ENCODE measurements at places on chromosomes 1 and 21.

- no peak for DNase-seq
Observed at GRCh38 chr1:177310326-177310725, 139.6 kb downstream of the BRINP2 start.

DNA sequence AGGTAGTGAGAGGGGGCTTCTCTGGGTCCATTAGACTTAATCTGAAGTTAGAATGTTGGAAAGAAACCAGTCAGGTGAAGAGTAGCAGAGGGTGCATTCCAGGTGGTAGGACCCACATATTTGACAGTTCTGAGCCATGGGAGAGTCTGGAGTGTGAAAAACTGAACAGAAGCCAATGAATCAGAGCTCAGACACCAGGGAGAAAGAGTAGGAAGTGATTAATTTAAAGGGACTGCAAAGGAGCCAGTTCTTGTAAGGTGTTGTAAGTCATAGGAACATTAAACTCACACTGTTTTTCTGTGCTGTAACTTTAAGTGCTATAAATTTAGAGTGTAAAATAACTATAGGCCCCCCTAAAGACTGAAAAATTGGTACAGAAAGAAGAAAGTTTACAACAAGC, 5.9 kb upstream of the DHX9 start:
- no peak for DNase-seq

- no peak for DNase-seq
Observed at GRCh38 chr1:87117761-87118368, 203.4 kb downstream of the HS2ST1 start.

DNA sequence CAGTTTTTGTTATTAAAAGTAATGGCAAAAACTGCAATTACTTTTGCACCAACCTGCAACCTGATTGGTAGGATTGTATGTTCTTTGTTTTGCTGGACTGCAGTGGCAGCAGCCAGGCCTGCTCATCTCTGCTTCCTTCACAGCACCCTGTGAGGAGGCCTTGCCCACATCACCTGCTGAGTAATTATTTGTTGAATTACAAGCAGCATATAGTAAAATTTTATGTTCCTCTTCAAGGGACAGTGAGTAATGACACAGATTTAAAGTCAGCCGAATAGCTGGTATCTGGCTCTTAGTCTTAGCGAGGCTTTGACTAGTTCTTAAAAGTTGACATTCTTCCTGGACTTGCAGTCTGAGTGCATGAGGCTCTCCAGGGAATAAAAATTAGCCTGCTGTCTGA, 435.1 kb downstream of the PRDM2 start:
- DNase-seq, result no peak

DNA sequence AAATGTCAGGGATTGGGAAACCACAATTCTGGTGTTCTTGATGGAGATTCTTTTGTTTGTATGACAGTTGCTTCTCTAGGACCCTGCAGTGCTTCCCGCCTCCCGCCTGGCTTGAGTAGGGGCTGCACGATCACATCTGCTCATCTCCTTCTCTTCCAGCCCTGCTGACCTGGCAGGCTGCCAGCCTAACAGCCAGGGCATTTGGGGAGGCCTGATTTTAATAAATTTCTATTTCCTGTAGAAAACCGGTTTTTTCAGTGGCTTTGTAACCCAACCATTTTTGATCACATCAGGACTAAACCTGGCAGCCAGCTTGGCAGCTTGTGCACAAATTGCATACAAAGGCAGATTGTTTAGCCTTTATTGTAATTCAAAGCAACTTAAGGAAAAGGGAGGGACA, 78.9 kb downstream of the UBE2U start:
- no peak for DNase-seq

GRCh38 chr1:54421101-54421504, 14.9 kb upstream of the SSBP3 start:
- no peak for DNase-seq

DNA sequence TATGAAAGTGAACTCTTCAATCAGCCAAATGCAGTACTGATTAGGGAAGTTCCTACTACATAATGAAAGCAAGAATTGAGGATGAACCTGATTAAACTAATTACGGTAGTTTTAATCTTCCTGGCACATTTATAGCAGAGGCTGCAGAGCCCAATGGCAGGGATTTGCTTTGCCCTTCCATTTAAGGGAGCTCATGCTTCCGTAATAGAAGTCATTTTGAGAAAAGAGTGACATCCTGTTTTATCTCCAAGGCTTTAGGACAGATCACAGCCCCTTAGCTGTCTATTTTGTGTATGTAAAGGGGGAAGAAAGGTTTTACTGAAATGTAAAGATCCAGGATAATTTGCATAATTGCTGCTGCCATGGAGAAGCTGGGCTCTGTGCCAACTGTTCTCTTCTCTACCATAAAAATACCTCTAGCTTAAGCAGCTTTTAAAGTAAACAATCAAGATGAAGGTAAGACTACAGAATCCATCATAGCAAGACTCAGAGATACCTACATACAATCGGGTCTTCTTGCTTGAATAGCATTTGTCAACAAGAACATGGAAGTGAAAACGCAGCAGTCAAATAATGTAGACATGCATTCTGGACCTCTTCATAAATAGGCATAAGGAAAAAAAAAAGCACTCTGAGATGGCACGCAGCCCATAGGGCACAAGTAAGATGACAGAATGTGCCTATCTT, 62.5 kb downstream of the ASH1L start:
- no peak for DNase-seq

DNA sequence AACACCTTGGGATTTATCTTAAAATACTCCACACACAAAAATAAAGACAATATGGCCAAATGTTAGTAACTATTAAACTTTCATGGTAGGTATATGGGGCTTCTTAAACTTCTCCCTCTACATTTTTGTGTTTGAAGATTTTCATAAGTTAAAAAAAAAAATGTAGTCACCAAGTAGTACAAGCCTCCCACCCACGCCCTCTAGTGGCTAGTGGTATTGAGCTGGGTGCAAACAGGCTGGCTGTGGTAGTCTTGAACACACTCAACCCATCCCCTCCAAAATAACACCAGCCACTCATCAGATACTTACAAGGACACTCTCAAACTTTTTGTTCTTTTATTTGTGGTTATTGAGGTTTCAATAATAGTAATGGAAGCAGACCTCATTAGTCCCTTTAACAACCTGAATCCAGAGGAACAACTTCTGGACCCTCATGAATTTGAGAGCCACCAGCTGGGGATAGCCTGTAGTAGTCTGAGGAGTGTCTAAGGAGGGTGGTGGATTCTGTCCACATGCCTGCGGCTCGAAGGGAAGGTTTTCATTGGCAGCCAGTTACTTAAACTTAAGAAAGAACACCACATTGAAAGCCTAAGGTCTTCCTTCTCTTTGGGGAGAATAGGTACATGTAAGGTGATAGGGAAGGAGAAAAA, 15.6 kb downstream of the RD3 start:
- peak; percentile 78 for DNase-seq

DNA sequence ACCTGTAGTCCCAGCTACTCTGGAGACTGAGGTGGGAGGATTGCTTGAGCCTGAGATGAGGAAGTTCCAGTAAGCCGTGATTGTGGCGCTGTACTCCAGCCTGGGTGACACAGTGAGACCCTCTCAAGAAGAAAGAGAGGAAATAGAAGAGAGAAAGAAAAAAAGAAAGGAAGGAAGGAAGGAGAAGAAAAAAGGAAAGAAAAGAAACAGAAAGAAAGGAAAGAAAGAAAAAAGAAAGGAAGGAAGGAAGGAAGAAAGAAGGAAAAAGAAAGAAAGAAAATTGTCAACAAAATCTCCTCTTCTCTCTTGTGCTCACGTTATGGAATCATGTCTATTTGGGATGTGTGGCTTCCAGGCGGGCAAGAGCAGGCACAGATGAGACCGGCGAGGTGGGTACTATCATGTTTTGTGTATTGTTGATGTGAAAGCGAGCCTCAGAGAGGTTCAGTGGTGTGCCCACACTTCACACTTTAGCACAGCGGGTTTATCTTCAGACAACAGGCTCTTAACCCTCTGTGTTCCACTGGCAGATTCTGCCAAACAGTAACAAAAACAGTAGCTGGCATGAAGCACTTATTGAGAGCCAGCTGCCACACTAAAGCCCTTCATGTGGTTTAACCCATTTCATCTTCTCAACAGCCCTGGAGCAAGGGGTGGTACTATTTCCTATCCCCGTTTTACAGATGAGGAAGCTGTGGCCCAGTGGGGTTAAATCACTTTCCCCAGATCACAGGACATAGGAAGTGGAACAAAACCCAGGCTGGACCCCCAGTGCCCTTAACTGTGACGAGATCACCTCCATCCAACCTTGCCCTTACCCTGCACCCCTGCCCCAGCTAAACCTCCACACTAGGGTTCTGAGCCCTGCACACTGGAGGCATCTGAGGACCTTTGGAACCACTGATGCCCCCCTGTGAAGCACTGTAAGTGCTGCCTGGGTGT, 94.7 kb upstream of the TARDBP start:
- no peak for DNase-seq

GRCh38 chr1:188261849-188262248, 1433.1 kb downstream of the PLA2G4A start:
- DNase-seq, result no peak

DNA sequence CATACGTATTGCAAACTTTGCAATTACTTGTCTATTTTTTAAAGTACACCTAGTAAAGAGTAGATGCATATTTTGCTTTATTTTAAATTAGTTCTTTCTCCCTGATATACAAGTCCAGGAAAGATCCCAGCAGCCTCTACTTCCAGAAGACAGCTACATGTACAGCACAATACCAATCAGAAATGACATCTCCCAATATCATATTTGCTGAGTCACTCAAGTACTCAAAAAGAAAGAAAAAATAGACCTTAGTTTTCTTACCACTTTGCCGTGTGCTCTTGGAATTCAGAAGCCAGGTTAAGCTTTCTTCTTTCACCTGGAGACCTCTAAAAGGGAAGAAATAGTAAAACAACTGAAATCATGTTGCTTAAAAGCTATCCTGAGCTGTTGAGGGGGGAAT, 412.6 kb upstream of the RUNX1 start:
- no peak for DNase-seq

GRCh38 chr1:110872745-110873720, at the start of gene CD53:
CD53 (plus strand) TSS chr1:110873148; CDS start chr1:110891409, 18,261 bp downstream.
- DNase-seq, result no peak

DNA sequence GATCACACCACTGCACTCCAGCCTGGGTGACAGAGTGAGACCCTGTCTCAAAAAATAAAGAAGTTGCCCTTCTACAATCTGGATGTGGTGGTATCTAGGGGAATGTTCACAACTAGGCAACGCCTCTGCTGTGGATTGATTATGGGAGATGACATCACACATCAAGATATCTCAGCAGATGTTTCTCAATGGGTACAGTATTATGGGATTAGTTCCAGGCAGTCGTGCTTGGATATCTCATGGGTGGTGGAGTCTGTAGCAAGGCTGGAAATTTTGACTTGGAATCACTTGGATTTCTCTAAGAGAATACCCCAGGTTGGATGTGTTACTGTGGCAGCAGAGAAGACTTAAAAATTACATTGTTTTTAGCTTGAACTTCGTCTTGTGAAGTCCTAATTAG, 7.7 kb downstream of the IFNAR2 start:
- no peak for DNase-seq

- DNase-seq, result no peak
Observed at GRCh38 chr1:106785176-106785575, 271.3 kb upstream of the PRMT6 start.

GRCh38 chr1:90671251-90671650, 45.9 kb downstream of the BARHL2 start:
- DNase-seq, result no peak

- no peak for DNase-seq
Observed at GRCh38 chr1:55278378-55278777, 63.2 kb upstream of the USP24 start.

DNA sequence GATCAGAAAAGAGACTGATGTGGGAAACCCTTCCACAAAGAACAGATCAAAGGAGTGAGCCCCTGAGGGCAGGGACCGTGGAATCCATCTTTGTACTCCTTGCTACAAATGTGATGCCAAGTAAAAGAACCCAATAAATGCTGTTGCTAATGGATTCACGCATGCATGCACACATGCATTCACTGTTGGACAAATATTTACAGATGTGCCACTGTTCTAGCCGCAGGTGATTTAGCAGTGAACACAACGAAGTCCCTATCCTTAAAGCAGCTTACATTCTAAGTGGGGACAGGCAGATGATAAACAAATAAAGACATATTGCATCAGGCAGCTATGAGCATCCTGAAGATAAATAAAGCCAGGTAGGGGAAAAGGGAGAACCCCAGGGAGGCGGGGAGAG, 67.8 kb downstream of the ITPKB start:
- no peak for DNase-seq

DNA sequence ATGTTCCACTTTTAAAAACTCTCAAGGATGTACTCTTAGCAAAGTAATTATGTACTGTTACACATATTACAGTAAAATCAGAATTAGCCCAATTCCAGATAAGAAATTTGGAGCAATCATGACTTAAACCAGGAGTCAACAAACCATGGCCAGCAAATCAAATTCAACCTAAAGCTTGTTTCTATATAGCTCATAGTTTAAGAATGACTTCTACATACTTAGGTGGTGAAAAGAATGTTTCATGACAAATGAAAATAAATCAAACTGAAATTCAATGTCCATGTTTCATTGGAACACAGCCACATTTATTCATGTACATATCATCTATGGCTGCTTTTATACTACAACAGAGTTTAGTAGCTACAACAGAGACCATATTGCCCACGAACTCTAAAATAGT, 35.1 kb downstream of the FRRS1 start:
- no peak for DNase-seq
